ENCODE measurements at places on chromosomes 7 and 10. TPM values are rescaled to one million over a fixed set of nuclear protein-coding genes. Genes with fewer than 3 reads are reported as not detected.

ARHGAP22 gene
- total RNA-seq, result 3.0 TPM

DNA sequence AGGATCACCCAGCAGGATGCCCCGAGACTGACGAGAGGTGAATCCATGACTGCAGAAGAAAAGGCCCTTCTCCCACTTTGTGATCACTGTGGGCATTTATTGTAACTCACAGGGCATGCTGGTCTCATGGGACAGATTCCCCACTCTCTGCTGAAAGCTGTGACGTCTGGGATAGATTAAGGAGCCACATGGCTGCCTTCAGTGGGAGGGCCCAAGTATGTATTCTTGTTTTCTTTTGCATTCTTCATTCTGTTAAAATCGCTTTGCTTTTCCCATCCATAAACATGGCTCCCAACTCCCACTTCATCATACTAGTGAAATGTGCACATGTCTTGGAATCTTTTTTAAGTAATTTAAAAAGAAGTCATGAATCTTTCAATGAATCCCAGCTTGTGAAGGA, 67.2 kb downstream of the FAM107B start:
- no peaks in the 10 kb centered on the region for H3K27me3 ChIP-seq
- no peak overlapping the region for H3K4me3 ChIP-seq
- H3K36me3 ChIP-seq, result no peaks in the 10 kb centered on the region
- H3K4me1 ChIP-seq, result no peaks in the 10 kb centered on the region
- DNase-seq, result no peak

CLEC2L gene
- not detected for total RNA-seq

PNLIP gene
- total RNA-seq, result not detected

Measured in uterus (tissue), 4 donors.